T-cell (primary cell): ENCODE measurements at places on chromosomes 1 and 21.

GRCh38 chr1:192807211-192808162, 1.4 kb upstream of the RGS2 start:
- no peak for DNase-seq
- H3K4me1 ChIP-seq: peaks cover 18% of the 10 kb centered on the region
- H3K36me3 ChIP-seq: no peaks in the 10 kb centered on the region
- no peaks in the 10 kb centered on the region for H3K27me3 ChIP-seq

DNA sequence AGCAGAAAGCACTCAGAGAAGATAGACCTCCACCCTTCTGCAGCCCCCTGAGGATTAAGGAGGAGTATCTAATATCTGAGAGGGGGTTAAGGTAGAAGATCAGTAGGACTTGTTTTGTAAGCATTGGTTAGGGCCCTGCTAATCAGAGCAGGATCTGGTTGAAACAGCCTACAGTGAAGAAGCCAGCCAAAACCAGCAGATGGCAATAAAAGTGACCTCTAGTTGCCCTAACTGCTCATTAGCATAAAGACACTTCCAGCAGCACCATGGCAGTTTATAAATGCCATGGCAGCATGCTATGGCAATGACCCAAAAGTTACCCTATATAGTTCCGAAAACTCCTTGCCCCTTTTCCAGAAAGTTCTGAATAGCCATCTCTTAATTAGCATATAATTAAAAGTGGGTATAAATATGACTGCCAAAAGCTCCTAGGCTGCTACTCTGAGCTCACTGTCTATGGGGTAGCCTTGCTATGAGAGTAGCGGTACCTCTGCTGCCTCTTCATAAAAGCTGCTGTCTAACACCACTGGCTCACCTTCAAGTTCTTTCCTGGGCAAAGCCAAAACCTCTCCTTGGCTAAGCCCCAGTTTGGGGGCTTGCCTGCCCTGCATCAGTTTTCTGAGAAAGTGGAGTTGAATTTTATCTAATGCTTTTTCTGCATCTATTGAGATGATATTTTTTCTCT, 254.2 kb downstream of the PAPPA2 start:
- no peaks in the 10 kb centered on the region for H3K4me1 ChIP-seq
- no peaks in the 10 kb centered on the region for H3K27me3 ChIP-seq
- no peak for DNase-seq
- no peaks in the 10 kb centered on the region for H3K36me3 ChIP-seq
- H3K4me3 ChIP-seq: no peak overlapping the region

DNA sequence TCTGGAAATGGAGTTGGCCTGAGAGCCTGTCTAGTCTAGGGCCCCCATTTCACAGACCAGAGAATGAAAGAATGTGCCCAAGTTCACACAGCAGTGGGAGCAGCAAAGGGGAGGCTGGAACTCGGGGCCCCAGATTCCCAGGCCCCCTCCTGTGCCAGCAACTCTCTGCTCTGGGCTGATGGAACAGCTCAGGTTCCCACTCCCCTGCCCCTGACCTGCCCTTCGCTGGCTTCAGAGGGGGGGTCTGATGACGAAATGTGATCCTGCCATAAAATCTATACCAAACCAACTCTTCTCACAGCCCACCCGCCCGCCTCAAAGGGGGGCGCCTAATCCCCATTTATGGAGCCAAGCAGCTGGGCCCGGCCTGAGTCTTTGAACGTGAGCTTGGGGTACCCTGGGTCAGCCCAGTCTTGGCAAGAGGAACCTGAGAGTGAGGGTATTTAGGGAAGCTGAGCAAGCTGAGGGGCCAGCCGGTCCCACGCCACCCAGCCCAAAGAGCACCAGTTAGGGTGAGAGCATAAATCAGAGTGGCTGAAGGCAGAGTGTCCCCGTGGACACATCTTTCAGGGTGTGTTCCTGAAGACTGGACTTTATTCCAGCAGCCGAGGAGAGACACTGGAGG, 65.0 kb downstream of the FOXD2 start:
- H3K27me3 ChIP-seq: peaks cover 13% of the 10 kb centered on the region
- DNase-seq: no peak
- no peaks in the 10 kb centered on the region for H3K36me3 ChIP-seq
- no peaks in the 10 kb centered on the region for H3K4me1 ChIP-seq

GRCh38 chr1:67843331-67843730, 10.1 kb upstream of the GNG12 start:
- no peak overlapping the region for H3K27ac ChIP-seq
- H3K27me3 ChIP-seq: peaks cover 6% of the 10 kb centered on the region
- DNase-seq: no peak
- no peaks in the 10 kb centered on the region for H3K4me1 ChIP-seq
- no peak overlapping the region for H3K4me3 ChIP-seq

DNA sequence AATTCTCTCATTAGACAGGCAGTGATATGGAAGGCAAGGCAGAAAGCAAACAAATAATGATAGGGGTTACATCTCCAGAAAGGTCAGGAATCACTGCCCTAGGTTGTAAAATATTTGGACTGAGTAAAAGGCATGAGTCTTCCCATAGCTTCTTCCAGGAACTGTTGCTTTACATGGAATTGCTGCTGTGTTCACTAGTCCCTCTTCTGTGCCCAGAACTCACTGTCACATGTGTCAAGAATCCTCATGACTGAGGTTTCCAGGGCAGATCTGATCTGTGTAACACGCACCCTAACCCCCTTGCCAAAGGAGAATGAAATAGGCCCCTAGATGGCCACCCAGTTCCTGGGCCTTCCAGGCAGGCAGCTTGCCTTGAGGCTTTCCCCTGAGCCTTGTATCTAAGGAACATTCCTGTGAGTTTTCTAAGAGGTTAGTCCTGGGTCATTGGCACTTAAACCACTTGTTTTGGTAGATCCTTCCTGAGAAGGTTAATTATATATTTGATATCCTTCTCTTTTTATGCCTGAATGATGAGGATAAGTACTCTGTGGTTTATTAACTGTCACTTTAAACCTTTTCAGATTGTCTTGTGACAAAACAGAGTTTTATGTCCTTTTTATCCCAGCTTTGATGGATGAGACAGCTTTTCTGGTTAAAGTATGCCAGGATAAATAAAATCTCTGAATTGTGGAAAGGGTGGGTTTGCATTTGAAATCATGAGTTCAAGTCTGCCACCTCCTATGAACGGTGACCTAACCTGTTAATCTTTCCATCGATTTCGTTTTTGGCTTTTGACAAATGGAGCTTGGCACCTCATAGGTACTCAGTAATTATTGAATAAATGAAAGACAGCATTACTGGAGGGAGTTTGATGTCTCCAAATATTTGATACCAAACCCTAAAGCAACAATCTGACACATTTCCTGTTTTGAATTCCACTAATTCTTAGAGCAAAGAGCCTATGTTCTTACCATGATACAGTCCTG, 163.3 kb downstream of the DHRS3 start:
- peaks cover 19% of the 10 kb centered on the region for H3K36me3 ChIP-seq
- H3K4me1 ChIP-seq: peaks cover 75% of the 10 kb centered on the region
- no peak overlapping the region for H3K4me3 ChIP-seq
- no peak for DNase-seq
- H3K27ac ChIP-seq: no peak overlapping the region
- H3K27me3 ChIP-seq: no peaks in the 10 kb centered on the region

- no peak overlapping the region for H3K27ac ChIP-seq
- DNase-seq: no peak
- H3K27me3 ChIP-seq: no peaks in the 10 kb centered on the region
Measured at GRCh38 chr1:65539266-65540131, 119.0 kb downstream of the LEPR start.

GRCh38 chr21:42468491-42469131, 27.4 kb downstream of the RSPH1 start:
- H3K4me1 ChIP-seq: peaks cover 25% of the 10 kb centered on the region
- no peak for DNase-seq
- no peaks in the 10 kb centered on the region for H3K36me3 ChIP-seq
- peaks cover 14% of the 10 kb centered on the region for H3K27me3 ChIP-seq
